ENCODE measurements at places on chromosomes 4 and X.

DNA sequence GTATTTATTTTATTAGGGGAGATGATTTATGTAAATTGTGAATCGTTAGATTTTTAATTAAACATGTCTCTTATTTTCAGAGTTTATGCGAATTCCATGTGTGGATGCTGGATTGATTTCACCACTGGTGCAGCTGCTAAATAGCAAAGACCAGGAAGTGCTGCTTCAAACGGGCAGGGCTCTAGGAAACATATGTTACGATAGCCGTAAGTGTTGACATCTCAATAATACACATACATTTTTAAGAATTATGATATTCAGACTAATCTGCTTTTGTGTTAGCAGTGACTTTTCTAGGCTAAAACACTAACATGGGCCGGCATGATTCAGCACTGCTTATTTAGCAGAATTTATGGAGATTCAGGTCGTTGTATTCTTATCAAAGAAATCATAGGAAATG is 91.2 kb downstream of the RAP1GDS1 start:
- peak; percentile 25 for DNase-seq

- DNase-seq = no peak
Measured at GRCh38 chrX:22310779-22311178, 38.1 kb downstream of the CBLL2 start.

- no peak for DNase-seq
Measured at GRCh38 chrX:101744085-101744484, 84.4 kb upstream of the ARMCX2 start.

DNA sequence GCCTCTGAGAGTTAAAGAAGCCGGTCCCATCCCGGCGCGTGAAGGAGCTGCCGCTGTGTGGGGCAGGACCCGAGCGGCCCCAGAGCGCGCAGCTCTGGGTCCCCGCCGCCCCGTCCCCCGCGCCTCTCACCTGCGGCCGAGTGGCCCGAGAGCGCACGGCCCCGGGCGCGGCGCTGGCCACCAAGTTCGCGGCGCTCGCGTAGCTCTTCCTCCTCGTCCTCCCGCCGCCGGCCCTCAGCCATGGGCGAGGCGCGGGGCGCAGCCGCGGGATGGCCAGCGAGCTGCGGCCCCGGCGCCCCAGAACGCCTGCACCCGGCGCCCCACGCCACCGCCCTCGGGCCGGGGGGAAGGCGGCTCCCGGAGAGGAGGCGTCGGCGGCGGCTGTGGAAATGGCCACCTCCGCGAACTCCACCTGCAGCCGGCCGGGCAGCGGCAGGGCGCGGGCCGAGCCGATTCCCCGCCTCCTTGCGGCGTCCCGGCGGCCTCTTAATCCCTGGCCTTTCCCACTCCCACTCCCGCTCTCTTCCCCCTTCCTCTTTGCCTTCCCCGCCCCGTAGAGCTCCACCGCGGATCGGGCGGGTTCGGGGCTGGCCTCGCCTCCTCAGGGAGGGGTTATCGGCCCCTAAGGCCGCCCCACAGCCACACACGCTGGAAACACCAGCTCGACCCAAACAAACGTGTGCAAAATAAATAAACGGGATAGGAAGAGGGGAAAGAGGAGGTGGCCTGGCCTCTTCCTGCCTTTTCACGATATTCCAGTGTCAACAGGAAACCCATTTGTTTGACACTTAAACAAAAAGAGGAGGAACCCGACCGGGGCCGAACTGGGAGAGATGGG is at the start of gene SH3D19:
Gene SH3D19, minus strand, starts transcription at position 495 of the 838 bp plus-strand sequence. Its CDS starts 253 bp downstream, at position 242.
- DNase-seq = no peak

DNA sequence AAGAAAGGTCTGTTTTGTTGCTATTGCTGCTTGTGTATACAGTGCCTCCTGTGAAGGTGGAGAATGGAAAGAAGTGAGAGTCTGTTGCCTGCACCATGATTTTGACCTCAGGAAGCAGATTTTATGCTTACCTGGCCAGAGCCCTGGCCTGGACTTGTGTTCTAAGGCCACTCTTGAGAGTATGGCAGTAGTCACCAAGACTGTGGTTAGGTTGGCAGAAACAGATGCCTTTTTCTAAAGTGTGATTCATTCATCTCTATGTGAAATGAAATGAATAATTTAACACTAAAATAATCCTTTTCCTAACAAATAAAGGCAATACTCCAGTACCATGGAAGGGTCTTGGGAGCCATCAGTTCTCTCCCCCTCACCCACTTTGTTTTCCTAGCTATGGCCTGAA is 161.8 kb downstream of the DCLK2 start:
- DNase-seq = no peak

DNA sequence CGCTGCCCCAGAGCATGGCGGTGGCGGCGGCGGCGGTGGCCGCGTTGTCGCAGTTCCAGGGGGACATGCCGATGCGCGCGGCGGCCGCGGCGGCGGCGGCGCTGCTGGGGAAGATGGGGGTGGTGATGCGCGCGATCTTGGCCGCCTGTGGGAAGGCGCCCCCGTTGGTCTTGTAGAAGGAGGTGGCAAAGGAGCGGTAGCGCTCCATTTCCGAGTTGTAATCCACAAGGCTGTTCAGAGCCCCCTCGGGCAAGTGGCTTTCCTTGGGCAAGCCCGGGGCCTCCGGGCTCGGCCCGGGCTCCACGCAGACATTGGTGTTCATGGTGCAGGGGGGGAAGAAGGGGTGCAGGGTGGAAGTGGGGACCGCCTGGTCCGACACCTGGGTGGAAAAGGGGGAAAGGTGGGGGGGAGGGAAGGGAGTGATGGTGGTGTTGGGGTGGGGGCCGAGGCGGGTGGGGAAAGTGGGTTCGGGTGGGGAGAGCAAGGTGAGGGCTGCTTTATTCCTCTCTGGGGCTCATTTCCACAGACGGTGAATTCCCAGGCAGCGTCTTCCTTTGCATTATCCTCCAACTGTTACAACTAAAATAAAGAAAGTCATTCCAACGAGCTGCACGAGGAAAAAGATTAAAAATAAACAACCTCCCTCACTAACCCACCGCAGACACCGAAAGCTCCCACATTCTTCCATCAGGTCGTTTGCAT is 3.1 kb downstream of the CXXC4 start:
- no peak for DNase-seq

- no peak for DNase-seq
Measured at GRCh38 chr4:10664408-10664807, 20.2 kb downstream of the CLNK start.

GRCh38 chr4:185016946-185017758 is 1.1 kb upstream of the HELT start:
- no peak for DNase-seq

DNA sequence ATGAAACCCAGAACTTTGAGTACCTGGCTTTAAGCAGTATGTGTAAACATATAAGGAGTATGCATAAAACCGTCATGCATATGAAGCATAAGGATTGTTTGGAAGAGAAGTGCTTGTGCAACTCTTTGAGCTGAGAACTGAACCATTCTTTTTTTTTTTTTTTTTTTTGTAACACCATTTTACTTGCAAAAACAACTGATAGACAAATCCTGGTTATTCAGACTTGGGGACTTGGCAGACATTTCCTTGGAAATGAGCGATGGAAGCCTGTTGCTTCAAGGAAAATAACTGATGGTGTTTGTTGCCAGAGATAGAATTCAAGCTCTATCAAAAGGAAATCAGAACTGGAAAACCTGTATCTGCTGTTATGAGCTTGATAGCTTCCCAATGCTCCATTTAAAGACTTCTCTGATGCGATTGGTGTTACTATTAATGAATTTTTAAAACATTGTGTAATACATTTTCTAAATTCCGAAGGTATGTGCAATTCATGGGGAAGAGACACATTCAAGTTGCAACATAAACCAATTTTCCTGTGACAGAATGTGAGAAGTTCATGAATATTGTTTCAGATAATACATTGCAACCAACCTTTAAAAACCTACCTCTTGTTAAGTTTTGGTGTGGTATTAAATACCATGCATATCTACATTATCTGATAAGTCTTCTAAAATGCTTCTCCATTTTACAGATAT is 47.0 kb upstream of the FAT1 start:
- DNase-seq = no peak

DNA sequence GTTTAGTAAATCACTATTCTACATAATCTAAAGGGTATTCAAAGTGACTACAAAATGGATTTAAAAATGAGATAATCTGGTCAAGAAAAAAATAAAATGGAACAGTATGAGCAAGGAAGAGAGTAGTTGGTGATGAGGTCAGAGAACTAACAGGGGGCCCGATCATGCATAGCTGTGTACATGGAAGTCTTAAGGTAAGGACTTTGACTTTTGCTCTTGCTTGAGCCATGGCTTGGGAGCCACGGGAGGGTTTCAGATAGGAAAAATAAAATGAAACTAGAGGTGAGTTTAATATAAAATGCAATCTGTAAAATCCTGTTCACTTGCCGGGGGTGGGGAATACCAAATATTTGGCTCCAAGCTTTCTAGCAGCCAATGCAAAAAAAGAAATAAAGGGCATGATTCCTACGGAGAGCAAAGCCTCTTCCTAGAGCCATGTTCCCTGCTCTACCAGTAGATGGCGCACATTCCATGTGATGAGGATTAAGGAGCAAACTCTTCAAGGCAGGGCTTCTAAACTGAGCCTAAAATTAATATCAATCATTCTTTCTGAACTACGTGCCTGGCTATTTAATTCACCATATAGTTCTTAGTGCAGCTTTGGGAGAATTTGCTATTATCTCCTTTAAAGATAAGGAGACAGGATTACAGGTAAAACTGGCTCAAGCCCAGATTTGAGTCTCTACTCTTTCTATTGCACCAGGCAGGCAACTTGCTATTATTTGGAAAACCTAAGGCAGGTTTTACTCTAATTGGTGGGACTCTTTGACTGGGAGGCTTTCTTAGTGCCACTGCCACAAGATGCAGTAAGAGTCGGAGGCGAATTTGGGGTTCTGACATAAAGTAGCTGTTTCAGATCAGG is 6.8 kb upstream of the CLCN5 start:
- DNase-seq = peak; percentile 49

DNA sequence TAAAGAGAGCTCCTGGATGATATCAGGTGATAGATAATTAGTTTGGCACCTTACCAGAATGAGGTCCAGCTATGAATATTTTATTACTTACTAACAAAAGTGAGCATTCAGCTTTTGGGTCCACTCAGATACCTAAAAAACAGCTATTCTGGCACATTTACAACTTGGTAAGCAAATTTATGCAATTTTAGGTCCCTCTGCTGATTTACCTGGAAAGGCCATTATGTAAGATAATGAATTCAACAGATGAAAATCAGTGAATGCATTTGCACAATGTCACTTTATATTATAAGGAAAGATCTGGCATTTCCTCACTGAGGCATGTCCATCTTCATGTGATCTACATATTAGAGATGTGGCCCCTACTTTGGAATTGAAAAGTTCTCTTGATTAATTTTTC is 517.0 kb downstream of the SPRY1 start:
- DNase-seq = no peak

GRCh38 chr4:115187136-115187535 is 73.7 kb upstream of the NDST4 start:
- DNase-seq = no peak

DNA sequence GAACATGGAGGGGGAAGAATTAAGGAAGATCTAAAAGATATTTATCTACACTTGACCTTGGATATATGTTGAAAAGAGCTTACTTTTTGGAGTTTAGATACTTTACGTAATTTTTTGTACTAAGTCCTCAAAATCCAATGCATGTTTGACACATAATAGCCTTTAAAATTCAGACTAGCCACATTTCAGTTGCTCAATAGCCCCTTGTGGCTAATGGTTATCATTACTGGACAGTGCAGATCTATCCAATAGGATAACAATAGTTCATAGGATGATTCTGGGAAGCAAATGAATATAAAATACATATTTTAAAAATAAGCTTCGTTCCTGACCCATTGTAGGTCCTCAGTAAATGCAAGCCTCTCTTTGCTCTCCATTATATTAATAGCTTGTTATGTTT is 13.8 kb downstream of the AP1AR start:
- DNase-seq = peak; percentile 4

- peak; percentile 39 for DNase-seq
Measured at GRCh38 chrX:40120838-40121580, 23.3 kb upstream of the BCOR start.

- no peak for DNase-seq
Measured at GRCh38 chrX:73831500-73831899, 268.5 kb downstream of the CHIC1 start.

GRCh38 chrX:78658845-78659744 is at the start of gene RTL3:
TSS of gene RTL3 (minus strand) at chrX:78659328. CDS start at chrX:78658420, 908 bp downstream.
- peak; percentile 61 for DNase-seq

- no peak for DNase-seq
Measured at GRCh38 chrX:96837808-96838207, 45.9 kb upstream of the RPA4 start.

DNA sequence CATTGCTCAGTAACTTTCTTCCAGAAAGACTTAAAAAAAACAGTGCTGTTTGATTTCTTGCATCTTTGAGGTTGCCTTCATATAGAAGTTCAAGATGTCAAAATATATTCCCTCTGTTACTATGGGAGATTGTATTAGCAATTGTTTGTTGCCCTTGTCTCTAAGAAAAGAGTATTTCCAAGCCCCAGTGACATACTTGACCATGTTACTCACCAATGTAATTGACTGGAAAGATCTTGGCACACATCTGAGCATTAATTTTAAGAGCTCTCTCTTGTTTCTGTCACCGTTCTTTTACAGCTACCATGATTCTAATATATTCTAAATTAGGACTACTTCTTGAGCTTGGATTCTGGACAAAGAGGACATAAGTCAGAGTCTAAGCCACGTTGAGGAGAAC is 902.7 kb upstream of the EPHA5 start:
- DNase-seq = no peak

- DNase-seq = no peak
Measured at GRCh38 chr4:154868414-154869194, 87.5 kb downstream of the RBM46 start.

DNA sequence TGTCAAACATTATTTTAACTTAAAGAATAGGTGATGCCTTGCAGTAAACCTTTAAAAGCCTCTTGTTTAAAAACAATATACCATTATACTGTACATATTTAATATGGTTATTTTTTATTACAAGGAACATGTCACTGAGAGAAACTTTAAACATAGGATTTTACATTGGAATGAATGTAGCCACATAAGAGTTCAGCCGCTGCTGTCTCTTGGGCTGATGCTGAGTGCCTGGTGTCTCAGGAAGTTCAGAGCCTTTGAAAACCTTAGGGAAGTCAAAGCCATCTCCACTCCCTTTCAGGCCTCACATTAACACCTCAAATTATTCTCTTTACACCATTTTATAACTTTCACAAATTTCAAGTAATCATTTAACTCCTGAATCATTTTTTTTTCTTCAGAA is 93.5 kb upstream of the DKK2 start:
- no peak for DNase-seq

DNA sequence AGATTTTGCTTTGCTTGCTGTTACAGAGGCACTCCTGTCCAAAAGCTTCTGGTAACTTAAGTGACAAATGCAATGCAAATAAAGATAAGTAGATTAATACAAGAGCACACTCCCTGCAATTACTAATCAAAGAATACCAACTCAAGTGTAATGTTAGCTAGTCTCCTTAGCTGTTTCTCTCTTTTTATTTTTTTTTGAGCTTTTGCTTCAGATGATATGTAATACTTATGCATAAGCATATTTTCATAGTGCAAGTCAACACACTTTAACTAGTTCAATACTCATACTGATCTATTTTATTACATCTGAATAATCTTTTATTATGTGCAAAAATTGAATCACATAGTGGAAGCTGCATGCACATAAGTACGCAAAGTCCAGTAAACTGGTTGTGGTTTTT is 2.7 kb downstream of the SLC7A11 start:
- DNase-seq = no peak

All from inflammatory macrophage treated with lipopolysaccharide for 4 hours (primary cell).